Activated naive CD4-positive, alpha-beta T cell treated with Interleukin-2 at 50 U/mL for 16 hours (primary cell): ENCODE measurements at places on chromosomes 16 and 17.

- no peak for DNase-seq
Measured at GRCh38 chr17:81819708-81820107, 13.4 kb downstream of the MCRIP1 start.

DNA sequence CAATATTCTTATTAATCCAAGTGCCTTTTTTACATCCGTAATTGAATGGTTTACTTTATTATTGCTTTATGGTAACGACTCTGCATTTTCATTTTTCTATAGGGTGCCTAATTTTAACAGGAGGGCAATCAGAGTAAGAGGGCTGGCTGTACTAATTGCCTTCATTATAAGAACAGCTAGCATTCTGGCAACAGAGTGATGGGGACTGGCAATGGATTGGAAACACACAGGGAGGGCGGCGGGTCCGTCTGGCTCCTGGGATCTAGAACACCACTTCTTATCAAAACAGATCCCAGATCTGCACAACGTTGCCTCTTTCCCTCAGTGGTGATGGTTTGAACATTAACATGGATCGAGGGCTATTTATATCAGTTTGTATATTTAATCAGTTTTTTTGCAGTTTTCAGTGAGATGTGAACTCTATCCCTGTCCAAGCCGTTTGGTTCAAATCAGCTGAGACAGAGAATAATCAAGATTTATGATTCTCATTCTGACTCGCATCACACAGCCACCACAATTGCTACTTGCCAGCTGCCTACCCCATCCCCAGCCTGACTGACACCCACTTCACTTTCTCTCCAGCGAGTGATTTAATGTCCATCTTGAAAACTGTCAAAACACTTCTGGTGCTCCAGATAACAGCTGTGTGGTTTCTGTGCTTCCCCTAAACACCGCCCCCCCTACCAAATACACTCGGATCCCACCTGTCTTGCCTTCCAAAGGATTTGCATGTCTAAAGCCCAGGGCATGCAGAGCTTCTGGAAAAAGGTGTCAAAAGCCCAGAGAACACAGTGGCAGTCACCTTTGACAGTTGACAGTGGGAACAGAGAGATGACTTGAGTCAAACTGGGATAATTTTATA, 327.9 kb downstream of the HS3ST4 start:
- DNase-seq = no peak

- no peak for DNase-seq
Measured at GRCh38 chr17:63435681-63436522, 10.2 kb downstream of the CYB561 start.

GRCh38 chr17:60600490-60601446, 775 bp downstream of the PPM1D start:
- peak; percentile 74 for DNase-seq

- no peak for DNase-seq
Measured at GRCh38 chr16:28063591-28064061, at the start of gene GSG1L. TSS of gene GSG1L (minus strand) at chr16:28063714. CDS start at chr16:28063424, 290 bp downstream.

DNA sequence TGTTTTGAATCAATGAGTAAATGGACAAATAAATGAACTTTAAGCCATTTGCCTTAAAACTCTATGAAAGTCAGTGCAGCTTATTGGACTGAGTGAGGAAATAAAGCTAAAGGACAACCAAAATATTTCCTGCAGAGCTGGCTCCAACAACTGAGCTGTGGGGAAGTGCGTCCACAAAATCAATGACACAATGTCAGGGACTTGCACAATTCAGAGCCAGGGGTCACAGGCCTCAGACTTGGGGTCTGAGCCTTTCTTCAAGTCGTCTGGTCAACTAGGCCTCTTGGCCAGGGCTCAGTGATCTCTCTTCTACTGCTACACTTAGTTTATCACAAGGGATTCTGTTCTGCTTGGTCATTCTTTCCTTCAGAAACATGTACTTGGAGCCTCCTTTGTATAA, 26.2 kb upstream of the RHBDL3 start:
- DNase-seq = no peak

DNA sequence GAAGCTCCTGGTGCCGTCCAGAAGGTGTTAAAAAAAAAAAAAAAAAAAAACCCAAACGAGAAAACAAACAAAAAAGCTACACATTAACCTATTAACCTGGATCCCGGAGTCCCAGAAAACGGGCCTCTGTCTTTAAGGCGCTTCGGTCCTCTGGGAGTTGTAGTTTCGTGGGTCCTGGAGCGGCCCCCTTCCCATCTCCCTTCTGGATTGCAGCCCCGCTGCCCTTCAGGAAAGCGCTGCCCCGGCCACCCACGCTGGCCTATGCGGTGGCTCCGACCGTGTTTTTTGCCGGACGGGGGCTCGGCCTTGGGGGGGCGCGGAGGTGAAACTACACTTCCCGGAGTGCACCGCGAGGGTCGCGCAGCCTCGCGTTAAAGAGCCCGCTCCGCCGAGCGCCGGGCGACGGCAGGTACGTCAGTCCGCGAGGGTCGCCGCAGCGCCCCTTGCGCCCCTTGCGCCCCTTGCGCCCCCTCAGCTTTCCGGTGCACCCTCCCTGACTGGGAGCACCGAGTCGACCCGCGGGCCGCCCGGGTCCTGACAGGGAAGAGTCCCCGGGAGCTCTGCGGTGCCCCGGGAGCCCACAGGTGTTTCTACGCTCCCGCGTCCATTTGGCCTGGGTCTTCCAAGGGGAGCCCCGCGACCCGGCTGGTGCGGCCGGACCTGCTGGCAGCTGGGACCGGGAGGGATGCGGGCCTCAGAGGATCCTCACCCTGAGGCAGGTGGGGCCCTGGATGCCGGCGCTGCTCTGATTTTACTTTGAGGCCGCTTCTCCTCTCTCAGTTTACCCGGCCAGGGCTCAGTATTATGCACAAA, at the start of gene FCSK:
Gene FCSK, plus strand, starts transcription at position 374 of the 813 bp plus-strand sequence. CDS start 8,596 bp downstream, outside the sequence.
- DNase-seq = peak; percentile 70

DNA sequence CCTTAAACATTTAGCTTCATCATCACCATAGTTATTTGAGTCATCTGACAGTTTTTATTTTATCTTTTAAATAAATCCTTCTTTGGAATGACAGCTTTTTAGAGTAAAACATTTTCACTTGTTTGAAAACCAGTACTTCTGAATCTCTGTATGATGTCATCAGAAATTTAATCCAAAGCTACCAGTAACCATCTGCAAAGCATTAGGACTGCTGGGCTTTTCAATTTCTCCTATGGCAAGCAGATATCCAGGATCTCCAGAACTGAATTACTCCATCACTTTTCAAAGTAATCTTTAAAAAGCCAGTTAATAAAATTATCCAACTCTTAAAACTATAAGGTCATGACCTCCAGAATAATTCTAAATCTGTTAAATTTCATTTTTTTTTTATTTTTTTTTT, 51.5 kb downstream of the CHCT1 start:
- DNase-seq = no peak

- no peak for DNase-seq
Measured at GRCh38 chr16:10827691-10828341, 9.2 kb upstream of the TVP23A start.

DNA sequence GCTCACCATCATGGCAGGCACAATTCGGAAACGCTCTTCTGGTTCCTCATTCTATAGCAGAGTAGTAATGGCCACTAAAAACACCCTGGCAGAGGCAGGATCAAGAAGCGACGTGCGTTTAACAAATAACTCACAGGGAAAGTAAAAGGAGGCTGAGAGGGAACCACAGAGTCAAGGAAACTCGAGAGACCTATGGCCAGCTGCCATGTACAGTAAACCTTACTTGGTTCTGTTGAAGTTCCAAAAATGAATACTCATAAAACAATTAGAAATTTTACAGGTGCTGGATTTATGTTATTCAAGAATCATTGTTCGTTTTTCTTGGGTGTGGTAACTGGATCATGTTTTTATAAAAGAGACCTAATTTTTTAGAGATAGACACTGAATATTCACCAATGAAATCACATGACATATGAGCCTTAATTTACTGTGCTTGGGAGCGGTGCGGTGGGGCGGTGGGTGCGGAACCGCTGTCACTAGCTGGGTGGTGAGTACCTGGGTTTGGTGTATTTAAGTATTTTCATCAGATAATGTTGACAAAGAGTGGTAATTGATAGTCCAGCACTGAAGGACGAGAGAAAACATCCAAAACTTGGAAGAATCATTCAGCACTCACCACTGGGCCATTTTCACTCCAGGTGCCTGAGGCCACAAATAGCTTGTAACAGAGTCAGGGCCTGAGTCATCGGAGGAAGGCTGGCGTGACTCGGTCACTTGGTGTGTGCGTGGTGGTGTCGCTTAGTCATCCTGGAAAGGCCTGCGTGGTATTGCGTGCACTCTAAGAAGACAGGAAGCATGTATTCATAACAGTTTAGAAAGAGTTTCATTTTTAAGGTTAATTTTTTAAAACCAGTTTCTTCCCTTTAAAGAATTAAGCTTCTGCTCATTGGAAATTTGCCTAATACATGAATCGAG, 135.4 kb upstream of the CHMP6 start:
- peak; percentile 91 for DNase-seq

- DNase-seq = no peak
Measured at GRCh38 chr16:76409706-76410105, 132.5 kb downstream of the CNTNAP4 start.

DNA sequence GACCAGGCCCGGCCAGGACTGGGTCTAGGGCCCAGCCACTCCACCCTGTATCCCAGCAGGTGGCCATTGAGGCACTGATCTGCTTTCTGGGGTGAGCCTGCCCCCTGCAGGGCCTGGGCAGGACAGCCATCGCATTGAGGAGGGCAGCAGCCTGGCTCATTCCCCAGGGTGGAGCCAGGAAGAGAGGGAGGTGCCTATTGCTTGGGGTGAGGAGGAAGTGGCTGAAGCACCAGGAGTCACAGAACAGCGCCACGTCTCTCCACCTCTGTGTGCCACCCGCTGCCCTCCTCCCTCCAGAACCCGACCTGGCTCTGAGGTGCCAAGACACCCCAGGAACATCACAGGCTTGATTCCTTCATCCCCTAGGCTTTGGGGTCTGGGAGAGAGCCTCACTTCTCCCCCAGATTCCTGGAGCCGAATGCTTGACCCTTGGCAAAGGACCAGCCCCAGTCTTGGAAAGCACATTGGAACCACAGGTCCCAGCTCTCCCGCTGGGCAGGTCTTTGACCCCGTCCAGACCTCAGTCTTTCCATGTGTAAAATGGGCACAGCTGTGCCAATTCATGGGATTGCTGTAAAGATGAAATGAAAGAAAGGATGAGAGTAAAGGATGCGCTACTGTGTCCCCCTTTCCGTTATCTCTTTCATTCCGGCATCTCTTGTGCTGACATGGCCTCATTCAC, 7.2 kb upstream of the KRT36 start:
- DNase-seq = peak; percentile 64

- no peak for DNase-seq
Measured at GRCh38 chr16:4944333-4945281, 7.7 kb upstream of the PPL start.

- DNase-seq = no peak
Measured at GRCh38 chr17:65548269-65548969, 13.0 kb downstream of the AXIN2 start.

- peak; percentile 73 for DNase-seq
Measured at GRCh38 chr16:85564277-85565051, 48.7 kb upstream of the GSE1 start.

- DNase-seq = no peak
Measured at GRCh38 chr16:10253409-10253808, 71.2 kb upstream of the GRIN2A start.

- DNase-seq = no peak
Measured at GRCh38 chr17:36496018-36496789, 9.7 kb downstream of the ZNHIT3 start.

GRCh38 chr17:37841232-37841631, 83.0 kb upstream of the TBC1D3K start:
- DNase-seq = no peak

- no peak for DNase-seq
Measured at GRCh38 chr16:1275791-1276579, 20.1 kb downstream of the TPSD1 start.

- DNase-seq = no peak
Measured at GRCh38 chr16:17432901-17433576, 37.7 kb downstream of the XYLT1 start.

DNA sequence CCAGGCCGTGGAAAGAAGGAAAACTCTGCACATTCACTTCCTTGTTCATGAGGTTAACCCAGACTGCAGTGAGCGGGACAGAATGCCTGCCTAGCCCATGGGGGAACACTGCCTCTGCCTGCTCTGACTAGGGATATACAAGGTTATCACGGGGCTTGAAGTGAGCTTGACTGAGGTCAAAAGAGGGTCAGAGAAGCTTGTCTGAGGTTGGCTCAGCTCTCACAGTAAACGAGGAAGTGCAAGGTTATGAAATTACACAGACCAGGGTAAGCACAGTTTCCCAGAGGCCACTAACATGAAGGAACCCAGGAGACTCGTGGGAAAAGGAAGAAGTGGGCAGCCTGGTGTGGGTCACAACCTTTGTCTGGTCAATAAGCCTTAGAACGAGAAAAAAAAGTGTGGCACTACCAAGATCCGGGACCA, 28.7 kb downstream of the HIC1 start:
- no peak for DNase-seq

- no peak for DNase-seq
Measured at GRCh38 chr17:76492123-76492988, 8.9 kb downstream of the RHBDF2 start.

GRCh38 chr17:2962236-2962635, 101.2 kb downstream of the OR1D5 start:
- DNase-seq = no peak

- no peak for DNase-seq
Measured at GRCh38 chr17:34909040-34909439, 52.2 kb downstream of the CCT6B start.

- no peak for DNase-seq
Measured at GRCh38 chr16:82459580-82460256, 167.1 kb upstream of the CDH13 start.
